Prostate gland (tissue), 2 donors: ENCODE measurements at places on chromosomes 4 and X. TPM values are rescaled to one million over a fixed set of nuclear protein-coding genes. Genes with fewer than 3 reads are reported as not detected.

DNA sequence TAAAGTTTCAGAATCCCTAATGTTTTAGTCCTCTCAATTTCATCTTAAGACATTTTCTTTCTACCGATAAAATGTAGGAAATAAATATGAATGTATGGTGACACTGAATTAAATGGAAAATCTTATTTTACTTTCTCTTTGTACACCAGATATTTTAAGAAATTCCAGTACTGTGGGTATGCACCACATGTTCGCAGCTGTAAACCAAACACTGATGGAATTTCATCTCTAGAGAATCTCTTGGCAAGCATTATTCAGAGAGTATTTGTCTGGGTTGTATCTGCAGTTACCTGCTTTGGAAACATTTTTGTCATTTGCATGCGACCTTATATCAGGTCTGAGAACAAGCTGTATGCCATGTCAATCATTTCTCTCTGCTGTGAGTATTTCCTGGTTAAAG lies 26.9 kb downstream of the C4orf46 start:
- DNase-seq = no peak

- no peak for DNase-seq
Measured at GRCh38 chr4:181258569-181258968, 984.6 kb upstream of the TENM3 start.

GRCh38 chr4:187732524-187732923 lies 263.0 kb upstream of the ZFP42 start:
- no peak for DNase-seq

DNA sequence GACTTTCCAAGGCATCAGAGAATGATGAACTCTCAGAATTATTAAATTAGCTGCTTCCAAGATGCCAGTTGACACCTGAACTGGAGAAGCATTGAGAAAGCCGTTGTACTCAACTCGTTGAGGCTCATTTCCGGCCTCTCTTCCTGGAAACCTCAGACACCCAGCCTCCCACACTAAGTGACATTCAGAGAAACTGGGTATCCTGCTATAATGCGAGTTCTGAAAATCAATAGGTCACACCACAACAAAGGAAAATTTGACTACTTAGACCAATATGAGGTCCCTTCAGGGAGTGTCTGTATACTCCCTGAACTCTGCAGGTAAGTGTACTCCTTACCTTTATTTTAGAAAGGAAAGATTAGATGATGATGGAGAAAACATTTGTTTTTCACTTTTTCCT lies 51.2 kb downstream of the ENPEP start:
- no peak for DNase-seq

- DNase-seq = peak; percentile 16
Measured at GRCh38 chr4:22237155-22237751, 278.6 kb downstream of the ADGRA3 start.

DNA sequence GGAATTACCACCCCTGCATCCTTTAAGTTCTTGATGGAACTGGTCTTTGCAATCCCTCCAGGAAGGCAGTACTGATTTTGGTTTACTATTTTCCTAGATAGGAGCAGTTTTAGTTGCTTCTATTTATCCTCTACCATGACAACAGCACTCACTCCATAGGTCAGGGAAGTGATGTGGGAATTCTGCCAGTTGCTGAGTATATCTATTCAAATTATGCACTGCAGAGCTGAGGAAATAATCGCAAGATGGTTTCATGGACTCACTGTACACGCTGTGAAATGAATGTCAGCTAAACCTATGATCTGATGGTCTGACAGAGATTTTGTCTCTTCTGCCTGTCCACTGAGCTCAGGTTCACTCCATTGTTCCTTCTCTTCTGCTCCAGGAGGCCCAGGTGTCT lies 135.8 kb downstream of the FAAH2 start:
- DNase-seq = no peak

GRCh38 chrX:40169193-40170101 lies 71.7 kb upstream of the BCOR start:
- DNase-seq = peak; percentile 40

- peak; percentile 81 for DNase-seq
Measured at GRCh38 chr4:10173754-10174749, 57.5 kb upstream of the WDR1 start.

GRCh38 chrX:16119353-16120220 lies 3.8 kb upstream of the GRPR start:
- DNase-seq = no peak

- no peak for DNase-seq
Measured at GRCh38 chr4:148842843-148843242, 400.6 kb upstream of the NR3C2 start.

The KIAA1210 gene
- total RNA-seq = 0.68 TPM

The TMEM255A gene
- 0.62 TPM for total RNA-seq

The BTC gene
- 2.3 TPM for total RNA-seq
